Germinal center (tissue), 1 donor: ENCODE measurements at places on chromosomes 7 and 10.

GRCh38 chr7:67738958-67739357, 742.3 kb downstream of the TYW1 start:
- no peak for DNase-seq

- DNase-seq: no peak
Observed at GRCh38 chr10:61974601-61975390, 73.3 kb downstream of the ARID5B start.

DNA sequence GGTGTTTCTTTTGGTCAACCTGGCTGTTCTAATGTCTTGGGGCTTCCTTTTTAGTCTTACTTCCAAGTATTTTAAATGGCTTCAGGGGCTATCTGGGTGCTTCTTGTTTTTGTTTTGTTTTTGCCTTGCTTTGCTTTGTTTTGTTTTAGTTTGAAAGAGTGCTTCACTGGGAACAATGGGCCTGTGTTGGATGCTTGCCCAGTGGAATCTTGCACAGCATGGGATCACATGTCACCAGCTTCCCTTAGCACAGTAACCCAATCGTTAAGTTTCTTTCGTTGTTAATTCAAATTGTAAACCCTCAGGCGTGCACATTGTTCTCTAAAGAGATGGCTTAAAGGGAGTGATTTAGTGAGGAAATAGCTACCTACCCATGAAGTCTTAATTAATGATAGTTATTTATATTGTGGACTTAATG, 8.9 kb downstream of the COL17A1 start:
- no peak for DNase-seq

DNA sequence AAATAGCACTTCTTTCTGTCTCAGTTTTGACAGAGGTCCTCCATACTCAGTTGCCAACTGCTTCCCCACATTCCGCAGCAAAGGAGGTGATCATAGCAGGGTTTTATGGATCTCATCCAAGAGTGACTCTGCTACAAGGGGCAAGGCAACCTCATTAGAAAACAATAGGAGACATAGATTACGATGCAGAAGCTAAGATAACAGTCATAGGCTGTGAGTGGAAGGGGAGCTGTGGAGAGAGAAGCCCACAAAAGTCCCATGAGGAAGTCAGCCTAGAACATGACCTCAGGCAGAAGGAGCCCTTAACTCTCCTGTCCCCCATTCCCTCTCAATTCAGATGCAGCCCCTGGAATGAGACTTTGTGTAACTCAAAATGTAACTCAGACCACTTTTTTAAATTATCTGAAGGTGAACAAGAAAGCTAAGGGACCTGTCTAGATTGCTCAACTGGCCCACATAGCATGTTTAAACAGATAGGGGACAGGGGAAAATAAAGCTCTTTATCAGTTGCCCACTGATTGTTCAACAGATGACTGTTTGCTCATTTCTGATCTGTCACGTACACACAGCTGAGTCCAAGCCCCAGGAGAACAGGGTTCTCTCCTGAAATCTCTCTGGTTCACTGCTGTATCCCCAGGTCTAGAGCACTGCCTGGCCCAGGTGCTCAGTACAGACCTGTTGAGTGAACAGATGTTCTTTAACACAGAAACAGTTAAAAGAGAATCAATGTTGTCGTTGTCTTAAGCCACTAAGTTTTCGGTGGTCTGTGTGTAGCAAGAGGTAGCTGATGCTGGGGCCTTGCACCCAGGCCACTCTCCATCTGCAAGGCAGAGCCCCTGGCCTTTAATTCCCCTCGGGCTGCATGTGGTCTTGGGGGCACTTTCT, 1.5 kb upstream of the NCOA4 start:
- DNase-seq: no peak

DNA sequence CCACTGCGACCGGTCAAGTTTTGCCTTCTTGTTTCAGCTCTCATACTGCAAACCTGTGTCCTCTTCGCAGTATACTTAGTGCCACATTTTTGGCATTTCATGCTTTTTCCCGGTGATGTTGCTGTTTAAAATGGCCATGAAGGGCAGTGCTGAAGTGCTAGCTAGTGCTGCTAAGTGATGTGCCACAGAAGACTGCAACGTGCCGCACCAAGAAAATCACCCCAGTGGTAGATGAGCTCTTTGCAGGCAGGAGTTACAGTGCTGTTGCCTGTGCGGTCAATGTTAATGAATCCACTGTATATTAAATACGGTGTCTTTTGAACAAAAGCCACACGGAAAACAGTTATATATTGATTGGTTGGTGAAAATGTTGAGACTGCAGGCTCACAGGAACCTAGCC, 120.3 kb downstream of the ANLN start:
- DNase-seq: no peak

- DNase-seq: no peak
Observed at GRCh38 chr7:76064208-76064970, 16.5 kb downstream of the MDH2 start.
